ENCODE measurements at places on chromosomes 12 and 14. TPM values are rescaled to one million over a fixed set of nuclear protein-coding genes. Genes with fewer than 3 reads are reported as not detected.
A peak's percentile ranks its signal among the peaks of the same experiment; 100 is the strongest.

Gene PSMB5
- 164 TPM for total RNA-seq

DNA sequence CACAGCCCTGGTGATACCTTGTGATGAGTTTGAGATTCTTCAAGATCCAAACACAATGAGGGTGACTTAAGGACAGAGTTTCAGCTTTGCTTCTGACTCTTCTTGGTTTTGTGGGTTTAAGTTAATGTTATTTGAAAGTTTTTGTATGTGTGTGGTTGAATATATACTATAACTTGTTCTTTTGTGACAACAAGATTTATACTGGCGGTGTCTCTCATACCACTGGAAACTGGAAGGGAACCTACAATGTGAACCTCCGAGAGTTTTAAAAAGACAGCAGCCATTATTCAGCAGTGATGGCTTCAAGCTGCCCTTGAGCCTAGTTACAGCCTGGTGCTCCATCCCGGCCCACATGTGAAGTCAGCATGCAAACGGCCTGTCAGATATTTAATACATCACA is 87.9 kb upstream of the IGF1 start:
- no peak for DNase-seq

GRCh38 chr12:108779998-108780688 is 48.8 kb upstream of the CORO1C start:
- peak; percentile 83 for DNase-seq

Gene RERG
- total RNA-seq = not detected
